ENCODE measurements at places on chromosomes 3 and 15. TPM values are rescaled to one million over a fixed set of nuclear protein-coding genes. Genes with fewer than 3 reads are reported as not detected.

GRCh38 chr3:24540821-24541220 is 46.2 kb upstream of the THRB start:
- DNase-seq: peak; percentile 27

DNA sequence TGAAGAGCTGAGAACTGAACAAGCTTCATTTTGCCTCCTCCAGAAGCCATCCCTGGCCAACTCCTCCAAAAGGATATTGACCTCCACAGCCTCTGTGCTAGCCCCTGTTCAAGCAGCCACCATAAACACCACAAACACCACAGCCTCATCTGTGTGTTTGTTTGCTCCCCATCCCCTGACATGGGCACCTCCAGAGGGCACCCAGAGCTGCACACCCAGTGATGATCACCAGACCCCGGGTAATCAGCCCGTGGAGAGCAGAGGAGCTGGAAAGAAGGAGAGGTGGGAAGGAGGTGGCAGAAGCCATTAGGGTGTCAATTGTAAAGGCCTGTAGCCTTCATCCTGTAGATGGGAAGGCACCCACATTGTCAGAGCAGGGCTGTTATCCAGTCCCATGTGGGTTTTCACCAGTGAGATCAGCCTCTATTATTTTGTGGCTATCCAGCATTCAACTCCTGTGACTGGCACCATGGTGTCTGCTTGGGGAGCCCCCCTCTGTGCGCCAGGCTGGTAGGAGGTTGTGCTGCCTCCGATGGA is 6.8 kb upstream of the WNT7A start:
- no peak for DNase-seq

FOXB1 gene
- not detected for total RNA-seq

GNB5 gene
- total RNA-seq: 12.9 TPM

- no peak for DNase-seq
These were observed 22.0 kb downstream of the TRPM1 start for GRCh38 chr15:31079519-31079918.

DNA sequence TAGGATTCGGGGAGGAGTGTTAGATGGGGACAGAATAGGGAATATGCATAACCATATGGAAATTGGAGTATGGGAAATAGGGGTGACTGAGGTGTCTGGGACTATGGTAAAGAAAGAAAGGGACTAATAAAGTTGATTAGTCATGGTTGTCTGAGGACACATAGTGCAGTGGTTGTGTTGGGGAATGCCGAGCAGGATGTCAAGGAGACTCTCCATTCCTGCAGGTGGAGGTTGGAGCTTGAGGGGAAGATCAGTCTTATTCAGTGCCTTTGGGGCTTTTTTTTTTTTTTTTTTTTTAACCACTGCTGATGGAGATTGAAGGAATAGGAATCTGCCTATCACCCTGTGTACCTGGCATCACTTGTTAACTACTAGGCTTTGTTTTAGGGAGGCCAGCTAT is 10.8 kb downstream of the NMD3 start:
- no peak for DNase-seq

GRCh38 chr3:129607391-129608068 is 1.1 kb upstream of the PLXND1 start:
- no peak for DNase-seq

- no peak for DNase-seq
These were observed 52.4 kb upstream of the NR2E3 start for GRCh38 chr15:71757741-71758530.

- DNase-seq: no peak
These were observed 12.4 kb upstream of the CACNA2D2 start for GRCh38 chr3:50515565-50516439.

IMP3 gene
- 188 TPM for total RNA-seq

DNA sequence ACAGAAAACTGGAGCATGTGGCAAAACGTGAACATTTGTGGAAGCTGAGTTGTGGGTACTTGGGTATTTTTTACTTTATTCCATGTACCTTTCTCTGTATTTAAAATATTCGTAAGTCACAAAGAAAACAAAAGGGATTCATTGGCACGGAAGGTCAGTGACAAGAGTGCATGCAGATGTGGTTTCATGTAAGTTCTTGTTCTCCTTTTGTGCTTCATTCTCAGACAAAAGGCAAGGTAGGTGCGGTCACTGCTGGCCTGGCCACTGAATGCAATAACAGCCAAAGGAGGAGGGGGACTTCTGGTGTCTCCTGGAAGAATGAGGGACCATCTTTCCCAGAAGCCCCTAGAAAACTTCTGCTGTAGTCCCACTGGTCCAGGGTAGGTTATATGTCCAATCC is 200.0 kb upstream of the TOPAZ1 start:
- DNase-seq: no peak

GRCh38 chr3:196666001-196666867 is 26.7 kb downstream of the NRROS start:
- peak; percentile 96 for DNase-seq

- peak; percentile 18 for DNase-seq
These were observed 245.1 kb upstream of the NAALADL2 start for GRCh38 chr3:174614036-174614435.

TPRG1 gene
- 0.35 TPM for total RNA-seq

GATM gene
- total RNA-seq: 0.78 TPM

PTX3 gene
- 1.5 TPM for total RNA-seq

- DNase-seq: peak; percentile 52
These were observed 35.8 kb upstream of the SLC24A5 start for GRCh38 chr15:48084759-48085590.

GRCh38 chr3:56458496-56459103 is 9.7 kb downstream of the ERC2 start:
- no peak for DNase-seq

GRCh38 chr15:77504871-77505270 is 84.2 kb downstream of the HMG20A start:
- DNase-seq: no peak

GHRL gene
- not detected for total RNA-seq

GRCh38 chr3:127069814-127070440 is 87.0 kb downstream of the PLXNA1 start:
- DNase-seq: no peak

- DNase-seq: no peak
These were observed 149.8 kb downstream of the ZNF385D start for GRCh38 chr3:21601178-21601577.

LTF gene
- total RNA-seq: not detected

DNA sequence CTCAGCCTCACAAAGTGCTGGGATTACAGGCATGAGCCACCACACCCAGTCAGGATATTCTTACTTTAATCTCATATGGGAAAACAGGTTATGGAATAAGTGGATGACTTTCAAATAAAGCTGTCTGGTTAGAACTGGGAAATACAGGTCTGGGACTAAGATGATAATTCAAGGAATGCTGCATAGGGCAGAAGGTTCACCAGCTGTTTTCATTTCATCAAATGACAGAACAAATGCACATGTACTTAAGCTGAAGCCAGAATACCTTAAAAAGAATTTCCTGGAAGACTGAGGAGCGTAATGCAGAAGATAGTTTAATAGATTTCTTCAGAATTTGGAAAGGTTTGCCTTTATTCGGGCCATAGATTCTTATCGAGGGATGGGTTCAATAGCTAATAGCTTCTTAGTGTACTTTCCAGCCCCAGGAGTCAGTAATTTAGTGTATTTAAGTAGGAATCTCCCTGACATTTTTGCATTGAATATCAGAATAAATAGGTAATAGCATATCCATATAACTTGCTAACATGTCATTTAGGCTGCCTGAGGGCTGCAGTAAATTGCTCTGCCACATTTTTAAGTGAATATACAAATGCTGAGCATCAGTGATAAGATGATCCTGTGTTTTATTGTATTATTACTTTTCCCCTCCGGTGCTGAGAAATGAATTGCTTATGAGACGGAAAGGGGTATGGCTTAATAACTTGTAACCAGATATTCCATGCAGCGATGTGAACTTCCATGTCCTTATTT is 40.3 kb upstream of the ZNF770 start:
- no peak for DNase-seq

DNA sequence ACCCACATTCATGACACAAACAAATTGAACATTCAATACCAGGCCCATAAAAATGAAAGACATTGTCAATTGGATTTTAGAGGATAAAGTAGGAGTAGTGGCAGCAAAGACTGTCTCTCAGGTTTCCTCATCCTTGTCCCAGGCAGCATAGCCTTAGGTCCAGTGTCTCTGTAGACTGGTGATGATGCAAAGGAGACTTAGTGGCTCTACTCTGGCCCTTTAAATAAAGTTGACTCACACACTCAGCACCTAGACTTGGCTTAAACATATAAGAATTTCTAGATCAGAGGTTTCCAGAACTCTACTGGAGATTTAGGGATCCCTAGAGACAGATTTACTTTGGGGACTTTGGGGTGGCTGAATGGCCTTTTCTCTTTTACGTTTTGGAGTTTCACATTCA is 166.6 kb downstream of the NR1D2 start:
- DNase-seq: no peak

DNA sequence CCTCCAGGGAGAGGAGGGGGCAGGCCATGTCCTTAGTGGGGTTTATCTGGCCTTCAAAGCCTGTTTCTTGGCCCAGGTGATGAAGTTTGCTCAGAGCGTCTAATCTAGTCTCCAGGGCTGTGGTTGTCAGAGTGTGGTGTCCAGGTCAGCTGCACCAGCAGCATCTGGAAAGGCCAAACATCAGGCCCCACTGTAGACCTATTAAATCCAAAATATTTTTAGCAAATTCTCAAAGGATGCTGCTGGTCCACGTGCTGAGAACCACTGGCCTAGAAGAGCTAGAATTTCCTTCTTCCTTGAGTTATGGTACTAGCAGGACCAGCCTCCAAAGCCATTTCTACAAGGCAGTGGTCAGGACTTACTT is 28.9 kb downstream of the SLC28A1 start:
- no peak for DNase-seq

GRCh38 chr3:139122221-139122581 is 77.5 kb upstream of the PRR23C start:
- no peak for DNase-seq

- DNase-seq: peak; percentile 40
These were observed 74.1 kb downstream of the LRTM1 start for GRCh38 chr3:54853573-54854404.

NR1I2 gene
- total RNA-seq: not detected

SI gene
- total RNA-seq: not detected

DNA sequence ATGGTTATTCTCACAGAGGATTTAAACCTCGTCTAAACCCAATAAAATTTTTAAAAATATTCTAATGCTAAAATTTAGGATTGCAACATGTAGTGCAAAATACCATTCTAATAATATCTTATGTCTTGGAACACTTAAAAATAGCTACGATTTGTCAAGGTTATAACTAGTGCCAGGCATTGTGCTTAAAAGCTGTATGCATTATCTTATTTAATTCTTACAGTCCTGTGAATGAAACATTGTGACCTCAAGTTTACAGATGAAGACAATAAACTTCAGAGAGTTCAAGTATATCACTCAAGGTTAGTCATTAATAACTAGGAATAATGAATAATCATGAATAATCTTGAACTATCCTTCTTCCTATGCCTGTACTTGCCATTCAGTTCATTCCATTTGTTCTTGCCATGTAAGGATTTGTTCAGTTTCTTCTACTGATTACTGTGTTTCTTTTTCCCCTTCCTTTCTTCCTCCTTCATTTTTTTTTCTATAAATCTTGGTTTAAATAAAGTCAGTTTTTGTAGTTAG is 897.6 kb upstream of the NR2F2 start:
- DNase-seq: no peak

GRCh38 chr3:58173669-58174398 is 36.9 kb downstream of the DNASE1L3 start:
- no peak for DNase-seq

DNA sequence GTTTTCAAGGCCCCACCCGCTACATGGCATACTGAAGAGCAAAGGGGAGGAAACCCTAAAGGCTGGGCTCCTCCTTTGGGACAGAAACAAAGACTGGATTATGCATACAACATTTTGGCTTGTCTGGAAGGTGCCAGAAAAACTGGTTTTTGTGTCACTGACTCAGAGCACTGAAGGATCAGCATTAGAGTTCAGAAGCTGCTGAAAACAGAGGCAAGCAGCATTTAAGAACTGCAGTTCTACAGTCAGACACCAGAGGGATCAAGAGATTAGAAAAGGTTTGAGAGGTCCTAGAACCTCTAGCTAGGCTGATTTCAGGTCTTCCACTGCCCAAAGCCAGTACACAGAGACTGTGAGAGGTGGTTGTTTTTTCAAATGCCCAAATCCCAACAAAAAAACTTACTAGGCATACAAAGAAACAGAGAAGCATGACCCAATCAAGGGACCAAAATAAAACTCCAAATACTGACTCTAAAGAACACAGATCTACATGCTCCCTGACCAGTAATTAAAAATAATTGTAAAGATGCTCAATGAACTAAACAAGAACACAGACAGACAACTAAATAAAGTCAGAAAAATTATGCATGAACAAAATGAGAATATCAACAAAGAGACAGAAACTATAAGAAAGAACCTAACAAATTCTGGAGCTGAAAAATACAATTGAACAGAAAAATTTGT is 91.2 kb downstream of the SENP2 start:
- peak; percentile 51 for DNase-seq

- DNase-seq: no peak
These were observed 213.3 kb downstream of the EPHB1 start for GRCh38 chr3:135008326-135008725.

DNA sequence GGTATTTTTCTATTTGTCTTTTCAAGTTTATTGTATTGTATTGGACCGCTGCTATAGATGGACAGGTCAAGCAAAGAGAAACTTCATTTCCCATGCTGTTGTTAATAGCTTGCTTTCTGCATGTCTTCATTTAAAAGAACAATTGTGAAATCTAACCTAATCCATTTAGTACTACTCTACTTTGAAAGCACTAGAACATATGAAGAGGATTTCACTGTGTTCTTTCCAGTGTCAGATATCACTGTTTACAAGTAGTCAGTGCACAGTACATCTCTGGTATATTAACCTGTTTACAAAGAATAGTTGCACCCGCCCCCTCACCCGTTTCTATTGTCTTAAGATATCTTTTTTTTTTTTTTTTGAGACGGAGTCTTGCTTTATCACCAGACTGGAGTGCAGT is 21.8 kb upstream of the EDEM1 start:
- no peak for DNase-seq

- no peak for DNase-seq
These were observed 13.3 kb upstream of the LRRK1 start for GRCh38 chr15:100905850-100906249.

CCRL2 gene
- 6.6 TPM for total RNA-seq

GOLGA6L4 gene
- not detected for total RNA-seq

DNA sequence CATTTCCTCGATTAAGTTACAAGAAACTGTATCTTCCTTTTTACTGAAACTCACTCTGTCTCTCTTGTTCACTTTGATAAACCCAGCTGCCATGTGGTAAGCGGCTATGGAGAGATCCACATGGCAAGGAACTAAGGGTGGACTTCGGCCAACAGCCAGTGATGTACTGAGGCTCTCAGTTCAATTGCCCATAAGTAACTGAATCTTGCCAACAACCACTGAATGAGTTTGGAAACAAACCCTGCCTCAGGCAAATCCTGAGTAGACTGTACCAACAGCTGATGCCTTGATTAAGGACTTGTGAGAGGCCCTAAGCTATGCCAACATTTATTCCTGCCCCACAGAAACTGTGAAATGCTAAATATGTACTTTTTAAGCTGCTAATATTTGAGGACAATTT is 433.5 kb downstream of the PLOD2 start:
- no peak for DNase-seq

Data from H4 (cell line).